ENCODE measurements at places on chromosomes 11 and 22.

DNA sequence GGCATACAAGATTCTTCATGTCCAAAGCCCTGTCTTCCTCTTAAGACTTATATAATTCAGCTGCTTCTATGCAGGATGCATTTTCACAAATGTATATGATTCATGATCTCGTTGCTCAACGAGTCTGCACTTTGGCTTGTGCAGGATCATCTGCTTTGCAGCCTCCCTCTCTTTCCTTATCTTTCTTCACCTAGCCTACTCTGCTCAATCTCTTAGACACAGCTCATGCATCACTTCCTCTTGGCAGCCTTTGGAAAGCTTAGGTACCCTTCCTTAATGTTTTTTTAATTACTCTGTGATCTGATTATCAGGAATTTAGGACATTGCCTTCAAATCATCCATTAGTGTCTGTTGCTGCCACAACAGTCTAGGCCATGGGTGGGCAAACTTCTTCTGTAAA is 673.8 kb downstream of the NELL1 start:
- DNase-seq = no peak

DNA sequence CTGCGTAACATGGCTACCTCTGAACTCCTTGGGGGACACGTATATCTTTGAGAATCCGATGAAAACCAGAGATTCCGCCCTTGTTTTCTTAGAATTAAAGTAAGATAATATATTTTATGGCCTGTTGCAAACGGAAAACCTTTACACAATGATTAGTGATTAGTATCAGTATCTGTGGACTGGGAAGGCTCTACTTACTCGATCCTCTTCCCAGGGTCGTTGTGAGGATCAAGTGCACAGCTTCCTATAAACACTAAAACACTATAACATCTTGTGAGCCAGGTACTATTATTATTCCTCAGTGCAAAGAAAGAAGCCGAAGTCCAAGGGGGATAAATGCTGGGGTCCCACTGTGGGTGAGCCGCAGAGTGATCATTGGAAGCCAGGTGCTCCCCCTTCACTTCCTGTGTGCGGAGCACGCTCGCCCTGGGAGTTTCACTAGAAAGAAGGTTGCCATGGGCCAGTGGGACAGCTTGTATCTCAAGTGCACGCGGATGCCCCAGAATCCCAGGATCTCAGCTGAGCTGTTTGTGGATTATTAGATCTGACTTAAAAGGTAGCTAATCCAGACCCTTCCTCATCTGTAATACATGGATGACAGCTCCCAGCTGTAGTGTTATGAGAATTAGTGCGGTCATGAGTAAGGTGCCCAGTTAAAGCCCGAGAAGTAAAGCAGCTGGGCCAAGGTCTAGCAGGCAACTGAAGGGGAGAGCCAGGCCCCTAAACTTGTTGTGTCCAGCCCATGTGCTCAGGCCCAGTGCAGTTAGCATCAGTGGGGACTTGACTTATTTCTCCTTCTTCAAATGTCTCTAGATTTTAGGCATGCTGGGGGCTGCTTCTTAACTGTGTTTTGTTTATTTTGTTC is 839 bp downstream of the CBY1 start:
- no peak for DNase-seq

- DNase-seq = no peak
Observed at GRCh38 chr11:70788248-70789022, 390.1 kb downstream of the CTTN start.

DNA sequence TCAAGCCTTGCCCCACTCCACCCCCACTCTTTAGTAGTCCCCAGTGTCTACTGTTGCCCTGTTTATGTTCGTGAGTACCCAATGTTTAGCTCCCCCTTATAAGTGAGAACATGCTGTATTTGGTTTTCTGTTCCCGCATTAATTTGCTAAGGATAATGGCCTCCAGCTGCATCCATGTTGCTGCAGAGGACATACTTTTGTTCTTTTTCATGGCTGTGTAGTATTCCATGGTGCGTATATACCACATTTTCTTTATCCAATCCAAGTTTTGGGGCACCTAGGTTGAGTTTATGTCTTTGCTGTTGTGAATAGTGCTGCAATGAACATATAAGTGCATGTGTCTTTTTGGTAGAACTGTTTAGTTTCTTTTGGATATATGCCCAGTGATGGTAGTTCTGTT is 16.2 kb upstream of the FXYD6 start:
- DNase-seq = no peak

DNA sequence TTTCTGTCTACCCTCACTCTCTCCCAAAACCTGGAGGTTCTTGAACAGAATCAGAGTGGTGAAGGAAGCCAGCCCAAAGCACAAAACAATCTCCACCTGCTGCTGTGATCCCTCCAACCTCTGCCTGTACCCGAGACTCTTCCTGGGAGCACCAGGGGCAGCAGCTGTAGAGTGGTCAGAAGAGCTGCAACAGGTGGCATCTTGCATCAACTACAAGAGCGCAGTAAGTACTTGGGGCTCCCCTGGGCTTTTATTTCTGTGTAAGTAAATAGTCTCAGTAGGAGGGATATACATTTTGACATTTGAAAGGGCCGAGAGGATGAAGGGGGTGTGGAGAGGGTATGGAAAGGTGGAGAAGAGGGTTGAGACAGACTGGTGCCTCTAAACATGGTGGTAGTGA is 8.3 kb upstream of the UBQLNL start:
- DNase-seq = no peak

DNA sequence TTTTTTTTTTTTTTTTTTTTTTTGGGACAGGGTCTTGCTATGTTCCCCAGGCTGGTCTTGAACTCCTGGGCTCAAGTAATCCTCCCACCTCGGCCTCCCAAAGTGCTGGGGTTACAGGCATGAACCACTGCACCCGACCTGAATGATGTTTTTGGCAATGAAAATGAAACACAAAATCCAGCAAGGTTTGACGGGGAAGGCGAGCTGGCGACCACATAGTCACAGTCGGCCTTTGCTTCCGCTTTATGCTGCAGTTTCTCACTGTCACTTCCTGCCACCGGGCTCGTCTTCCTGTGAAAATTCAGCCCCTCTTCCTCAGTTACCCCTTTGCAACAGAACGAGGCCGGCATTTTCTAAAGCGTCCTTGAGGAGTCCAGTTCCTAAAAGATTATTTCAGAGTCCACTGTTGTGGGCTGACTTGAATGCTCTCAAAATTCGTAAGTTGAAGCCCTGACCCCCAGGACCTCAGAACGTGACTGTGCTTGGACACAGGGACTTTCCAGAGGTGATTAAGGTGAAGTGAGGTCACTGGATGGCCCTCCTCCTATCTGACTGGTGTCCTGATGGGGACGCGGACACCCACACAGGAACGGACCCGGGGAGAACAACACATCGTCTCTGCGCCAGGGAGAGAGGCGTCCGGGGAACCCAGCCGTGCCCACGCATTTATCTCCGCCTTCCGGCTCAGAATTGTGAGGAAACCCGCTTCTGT is 2.9 kb upstream of the BID start:
- DNase-seq = no peak

GRCh38 chr11:120709808-120710207 is 198.3 kb downstream of the GRIK4 start:
- DNase-seq = no peak

DNA sequence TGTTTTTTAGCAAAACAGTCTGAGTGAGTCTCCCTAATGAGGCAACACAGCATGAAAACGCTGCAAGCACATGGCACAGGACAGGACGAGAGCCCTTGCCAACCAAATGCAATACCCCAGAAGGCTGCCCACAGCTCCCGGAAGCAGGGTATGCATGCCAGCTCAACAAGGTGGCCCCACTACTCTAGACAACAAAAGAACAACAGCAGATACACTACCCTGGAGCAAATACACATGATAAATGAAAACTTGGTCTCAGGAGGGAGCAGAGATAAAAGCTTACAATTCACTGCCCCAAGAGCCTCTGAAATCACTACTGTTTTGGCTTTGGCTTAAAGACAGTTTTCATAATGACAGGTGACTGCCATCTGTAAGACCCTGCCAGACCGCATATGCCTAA is 785.4 kb upstream of the API5 start:
- no peak for DNase-seq

DNA sequence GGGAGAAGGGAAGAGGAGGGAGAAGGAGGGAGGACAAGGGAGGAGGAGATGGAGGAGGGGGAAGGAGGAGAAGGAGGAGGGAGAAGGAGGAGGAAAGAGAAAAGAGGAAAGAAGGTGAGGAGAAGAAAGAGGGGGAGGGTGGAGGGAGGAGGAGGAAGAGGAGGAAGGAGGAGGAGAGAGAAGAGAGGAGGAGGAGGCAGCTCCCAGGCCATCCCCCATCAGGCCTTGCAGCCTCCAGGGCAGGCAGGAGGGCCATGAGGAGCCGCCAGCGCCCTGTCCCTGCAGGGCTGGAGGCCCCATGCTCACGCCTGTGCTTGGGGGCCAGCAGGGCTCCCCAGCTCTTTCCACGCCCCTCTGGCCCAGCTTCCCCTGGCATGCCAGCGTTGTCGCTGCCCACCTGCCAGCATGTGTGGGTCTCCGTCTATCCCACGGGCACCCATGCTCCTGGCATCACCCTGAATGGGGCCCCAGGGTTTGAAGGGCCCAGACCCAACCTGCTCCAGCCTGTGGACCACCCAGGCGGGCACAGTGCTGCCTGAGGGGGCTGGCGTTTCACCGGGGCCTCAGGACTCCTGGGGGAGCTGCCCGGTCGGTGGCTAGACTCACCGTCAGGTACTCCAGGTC is 5.2 kb downstream of the TSPAN32 start:
- no peak for DNase-seq
